Occipital lobe (tissue), 3 donors: ENCODE measurements at places on chromosomes 12 and 14. TPM values are rescaled to one million over a fixed set of nuclear protein-coding genes. Genes with fewer than 3 reads are reported as not detected.

Gene ETFBKMT
- 3.4 TPM for total RNA-seq

Gene SPIC
- total RNA-seq: 0.16 TPM

DNA sequence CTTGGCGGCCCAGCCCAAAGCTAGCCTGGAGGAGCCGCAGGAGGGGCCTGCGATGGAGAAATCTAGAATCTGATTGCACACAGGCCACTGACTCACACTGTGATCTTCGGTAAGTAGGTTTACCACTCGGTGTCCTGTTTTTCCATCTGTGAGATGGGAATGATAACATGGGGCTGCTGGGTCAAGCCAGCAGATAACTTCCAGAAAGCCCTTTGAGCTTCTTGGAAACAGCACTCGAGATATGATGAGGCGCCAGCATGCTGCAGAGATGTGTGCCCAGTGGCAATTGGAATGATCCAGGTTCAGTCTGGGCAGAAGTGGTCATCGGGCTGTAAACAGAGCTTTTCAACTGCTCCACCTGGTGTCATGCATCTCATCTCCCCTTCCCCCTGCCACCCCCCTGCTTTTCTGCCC is 771.3 kb upstream of the TBX3 start:
- DNase-seq: no peak

DNA sequence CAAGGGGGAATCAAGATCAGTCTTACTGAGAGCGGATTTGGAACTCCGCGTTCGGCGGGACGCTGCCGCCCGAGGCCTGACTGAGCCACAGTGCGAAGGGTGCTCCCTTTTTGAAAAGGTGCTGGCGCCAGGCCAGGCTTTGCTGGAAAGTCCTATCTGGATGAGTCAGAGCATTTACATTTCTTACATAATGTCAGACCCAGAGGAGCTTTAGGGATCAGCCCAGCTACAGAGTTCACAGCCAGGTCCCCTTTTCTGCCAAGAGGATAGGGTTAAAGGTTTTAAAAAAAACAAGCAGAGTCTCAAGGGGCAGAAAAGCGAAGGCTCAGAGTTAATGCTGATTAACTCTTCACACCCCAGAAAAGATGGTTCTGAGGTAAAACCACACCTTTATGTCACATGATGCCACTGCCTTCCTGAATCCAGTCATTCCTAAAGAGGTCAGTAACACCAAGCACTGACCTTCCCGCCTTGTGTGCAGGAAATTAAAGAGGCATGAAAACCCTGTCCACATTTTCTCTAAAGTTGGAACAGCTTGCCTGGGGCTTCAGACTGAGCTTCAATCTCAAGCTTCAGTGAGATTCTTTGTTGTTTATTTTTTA is 11.7 kb upstream of the FBXL14 start:
- DNase-seq: peak; percentile 51

Gene NEUROD4
- total RNA-seq: 3.9 TPM

DNA sequence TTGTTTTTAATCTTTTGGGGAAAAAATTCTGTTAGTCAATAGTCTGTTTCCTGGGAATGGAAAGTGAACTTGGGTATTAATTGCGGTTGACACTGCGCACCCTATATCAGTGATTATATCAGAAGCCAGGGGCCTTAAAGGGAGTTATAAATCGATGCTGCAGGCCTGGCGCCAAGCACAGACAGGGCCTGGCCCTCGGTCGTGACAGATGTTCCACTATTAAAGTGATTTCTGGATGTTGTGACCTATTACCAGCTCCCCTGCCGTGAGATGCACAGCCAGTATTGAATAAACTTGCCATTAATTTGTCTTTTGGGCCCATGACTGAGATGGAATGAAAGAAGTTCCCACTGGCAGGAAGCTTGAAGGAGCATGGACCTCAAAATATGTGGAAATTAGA is 45.1 kb upstream of the KITLG start:
- no peak for DNase-seq

DNA sequence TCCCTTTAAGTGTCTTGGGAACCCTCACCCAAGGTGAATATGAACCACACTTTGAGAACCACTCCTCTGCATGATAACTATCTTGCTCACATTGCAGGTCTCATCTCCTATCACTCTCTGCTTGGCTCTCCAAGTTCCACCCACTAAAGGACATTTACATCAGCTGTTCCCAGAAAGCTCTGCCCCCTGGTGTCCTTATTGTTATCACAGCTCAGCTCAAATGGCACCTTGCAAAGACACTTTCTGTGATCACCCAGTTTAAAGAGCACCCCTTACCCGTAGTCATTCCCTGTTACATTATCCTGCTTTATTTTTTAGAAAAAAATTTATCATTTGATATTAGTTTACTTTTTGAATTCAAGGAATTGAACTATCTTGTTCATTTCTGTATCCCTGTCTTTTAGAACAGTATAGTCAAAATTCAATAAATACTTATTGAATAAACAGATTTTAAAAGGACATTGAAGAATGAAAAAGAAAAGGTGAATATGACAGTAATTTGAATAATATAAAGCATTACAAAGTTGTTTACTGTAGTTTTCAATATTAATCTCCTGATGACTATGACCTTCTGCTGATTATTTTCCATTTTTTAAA is 20.5 kb upstream of the GUCY2C start:
- DNase-seq: no peak

GRCh38 chr12:127717278-127717677 is 549.7 kb upstream of the TMEM132C start:
- no peak for DNase-seq

- no peak for DNase-seq
Measured at GRCh38 chr12:97601934-97602720, 139.5 kb downstream of the RMST start.

DNA sequence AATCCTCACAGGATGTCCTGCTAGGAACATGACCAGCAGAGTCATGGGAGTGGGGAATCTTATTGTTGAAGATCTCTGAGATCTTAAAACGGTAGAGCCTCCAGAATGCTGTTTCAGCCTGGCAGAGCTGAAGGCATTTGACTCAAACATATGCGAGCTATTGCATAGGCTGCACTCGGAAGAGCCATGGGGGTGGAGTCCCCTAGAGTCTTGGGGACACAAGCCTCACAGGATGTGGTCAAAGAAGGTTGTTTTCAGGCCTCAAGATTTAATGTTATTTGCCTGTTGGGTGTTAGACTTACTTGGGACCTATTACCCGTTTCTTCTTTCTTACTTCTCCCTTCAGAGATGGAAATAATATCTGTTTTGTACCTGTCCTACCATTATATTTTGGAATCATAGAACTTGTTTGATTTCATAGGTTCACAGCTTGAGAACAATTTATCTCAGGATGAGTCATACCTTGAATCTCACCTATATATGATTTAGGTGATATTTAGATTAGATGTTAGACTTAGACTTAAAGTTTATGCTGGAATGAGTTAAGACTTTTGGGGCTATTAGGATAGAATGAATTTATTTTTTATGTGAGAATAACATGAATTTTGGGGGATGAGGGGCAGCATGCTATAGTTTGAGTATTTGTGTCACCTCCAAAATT is 172.2 kb upstream of the ATP2B1 start:
- no peak for DNase-seq

DNA sequence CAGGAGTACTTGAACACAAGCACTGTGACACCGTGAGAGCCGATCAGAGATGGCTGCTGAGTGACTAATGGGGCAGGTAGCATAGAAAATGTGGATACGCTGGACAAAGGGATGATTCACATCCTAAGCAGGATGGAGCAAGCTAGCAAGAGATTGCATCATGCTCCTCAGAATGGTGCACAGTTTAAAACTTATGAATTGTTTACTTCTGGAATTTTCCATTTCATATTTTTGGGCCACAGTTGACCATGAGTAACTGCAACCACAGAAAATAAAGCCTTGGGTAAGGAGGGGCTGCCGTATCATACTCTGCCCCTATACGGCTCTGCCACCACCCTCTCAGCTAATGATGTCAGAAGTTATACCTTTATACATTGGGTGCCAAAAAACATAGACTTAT is 23.3 kb upstream of the MARK3 start:
- DNase-seq: no peak
